ENCODE measurements at places on chromosomes 13 and 19.
A peak's percentile ranks its signal among the peaks of the same experiment; 100 is the strongest.

DNA sequence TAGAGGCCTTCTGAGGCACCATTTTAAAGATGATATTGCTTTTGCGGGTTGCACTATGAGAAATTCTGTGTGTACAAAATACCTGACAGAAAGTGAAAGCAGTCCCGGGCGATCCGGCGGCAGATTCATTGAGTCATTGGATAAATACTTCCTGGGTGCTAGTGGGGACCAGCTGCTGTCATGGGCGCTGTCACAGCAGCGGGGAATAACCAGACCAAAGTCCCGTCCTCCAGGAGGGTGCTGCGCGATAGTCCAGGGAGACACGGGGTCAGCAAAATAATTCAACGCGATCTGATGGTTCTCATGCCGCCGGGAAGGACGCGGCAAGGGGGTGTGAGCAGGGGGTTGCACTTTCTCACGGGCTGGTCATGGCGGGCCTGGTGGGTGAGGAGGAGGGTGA lies 13.5 kb downstream of the ZFR2 start:
- DNase-seq = no peak

- no peak for DNase-seq
Observed at GRCh38 chr19:6731822-6732221, 5.6 kb downstream of the GPR108 start.

- DNase-seq = peak; percentile 81
Observed at GRCh38 chr13:30346153-30346788, 38.9 kb upstream of the KATNAL1 start.

- no peak for DNase-seq
Observed at GRCh38 chr19:28701491-28701890, 511.5 kb downstream of the UQCRFS1 start.

- no peak for DNase-seq
Observed at GRCh38 chr19:42196011-42197001, 21.2 kb downstream of the DEDD2 start.

GRCh38 chr19:8481201-8481600 lies 21.2 kb downstream of the PRAM1 start:
- no peak for DNase-seq

DNA sequence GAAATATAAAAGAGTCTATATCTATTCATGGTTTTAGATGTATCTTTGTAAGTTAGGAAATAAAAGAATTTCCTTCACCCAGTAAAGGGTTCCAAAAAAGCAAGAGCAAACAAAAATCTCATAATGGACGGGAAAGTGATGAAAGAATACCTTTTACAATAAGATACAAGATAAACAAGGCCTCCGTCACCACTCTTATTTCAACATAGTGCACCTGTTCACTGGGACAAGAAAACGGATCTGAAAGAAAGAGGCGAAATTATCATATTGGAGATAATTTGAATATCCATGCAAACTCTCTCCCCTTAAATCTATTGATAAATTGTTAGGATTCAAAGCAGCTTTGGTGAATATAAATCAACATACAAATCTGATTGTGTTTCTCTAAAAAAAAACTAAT lies 877 bp upstream of the NLRP11 start:
- DNase-seq = no peak

- peak; percentile 34 for DNase-seq
Observed at GRCh38 chr13:99228737-99229691, 28.4 kb downstream of the UBAC2 start.

DNA sequence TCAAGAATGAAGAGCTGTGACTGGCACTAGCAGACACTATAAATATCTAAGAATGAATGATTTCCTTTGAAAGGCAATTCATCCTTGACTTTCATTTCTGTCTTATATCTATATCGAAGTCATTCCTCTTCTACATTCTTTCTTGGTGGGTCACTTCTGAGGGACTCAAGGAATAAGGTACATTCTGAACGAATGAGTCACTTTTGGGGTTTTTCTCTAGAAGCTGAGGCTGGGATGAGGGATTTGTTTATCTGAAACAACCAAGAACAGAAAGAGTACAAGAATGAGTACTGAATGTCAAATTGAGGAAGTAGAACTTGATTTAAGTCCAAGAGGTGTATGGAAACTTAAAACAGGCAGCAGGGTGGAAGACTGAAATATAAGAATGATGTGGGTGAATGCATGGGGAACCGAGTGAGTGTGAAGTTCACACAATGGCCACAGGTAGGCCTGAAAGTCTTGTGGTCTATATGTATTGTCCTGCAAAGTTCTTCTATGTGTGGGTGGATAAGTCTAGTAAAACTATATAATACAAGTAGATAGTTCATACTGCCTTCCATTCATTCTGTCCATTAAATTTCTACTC lies 343.9 kb downstream of the OXGR1 start:
- no peak for DNase-seq

- no peak for DNase-seq
Observed at GRCh38 chr13:37621811-37622361, 23.3 kb upstream of the POSTN start.

GRCh38 chr19:6086068-6086788 lies 24.1 kb downstream of the RFX2 start:
- DNase-seq = no peak

DNA sequence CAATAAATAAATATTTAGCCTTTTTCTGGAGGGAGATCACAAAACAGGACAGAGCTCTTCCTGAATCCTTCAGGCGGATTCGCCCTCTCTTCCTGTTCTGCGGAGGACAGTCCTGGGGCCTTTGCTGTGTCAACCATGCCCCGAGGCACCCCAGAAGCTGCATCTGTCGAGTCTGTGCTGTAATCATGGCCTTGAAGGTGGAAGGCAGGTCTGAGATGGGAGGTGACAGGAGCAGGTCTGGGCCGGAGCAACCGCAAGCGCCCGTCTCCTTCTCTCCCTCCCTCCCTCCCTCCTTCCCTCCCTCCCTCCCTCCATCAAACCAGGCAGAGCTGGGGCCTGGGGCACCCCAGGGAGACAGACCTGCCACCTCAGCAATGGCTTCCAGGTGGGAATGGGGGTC lies 4.6 kb upstream of the FXYD3 start:
- no peak for DNase-seq

DNA sequence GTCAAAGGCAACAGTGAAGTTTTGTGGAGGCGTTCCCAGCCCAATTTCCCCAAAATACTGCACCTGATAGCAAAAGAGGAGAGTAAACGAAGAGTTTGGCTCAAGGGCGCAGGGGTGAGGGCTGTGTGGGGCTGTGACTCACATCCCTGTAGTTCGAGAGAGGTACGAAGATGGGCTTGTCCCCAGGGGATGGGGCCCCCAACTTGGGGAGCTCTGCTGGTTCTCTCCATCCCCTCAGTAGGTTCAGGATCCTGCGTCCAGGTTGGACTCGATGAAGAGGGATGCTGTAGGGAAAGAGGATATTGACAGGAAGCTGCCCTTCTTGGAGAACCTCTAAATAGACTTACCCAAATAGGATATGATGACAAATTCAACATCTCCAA lies 3.4 kb downstream of the NAPSA start:
- no peak for DNase-seq

- DNase-seq = no peak
Observed at GRCh38 chr13:75558145-75558840, 8.7 kb downstream of the UCHL3 start.

GRCh38 chr13:27607125-27607524 lies 13.2 kb downstream of the LNX2 start:
- no peak for DNase-seq

- peak; percentile 67 for DNase-seq
Observed at GRCh38 chr19:42092350-42092749, 16.4 kb downstream of the ZNF574 start.

DNA sequence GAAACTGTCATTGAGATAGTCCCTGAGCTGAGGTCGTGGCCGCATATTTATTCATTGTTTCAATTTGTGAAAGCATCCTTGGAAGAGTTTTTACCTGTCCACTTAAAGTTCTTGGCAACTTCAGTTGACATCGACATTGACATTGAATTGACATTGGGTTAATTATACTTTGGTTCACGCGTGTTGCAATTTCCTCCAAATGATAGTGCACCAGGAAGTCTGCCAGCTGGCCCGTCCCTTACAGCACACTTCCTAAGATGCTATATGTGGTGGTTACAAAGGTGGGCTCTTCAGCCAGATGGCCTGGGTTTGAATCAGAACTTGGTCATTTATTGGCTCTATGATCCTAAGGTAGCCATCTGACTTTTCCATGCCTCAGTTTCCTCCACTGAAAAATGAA lies 176.0 kb downstream of the FGF14 start:
- no peak for DNase-seq

DNA sequence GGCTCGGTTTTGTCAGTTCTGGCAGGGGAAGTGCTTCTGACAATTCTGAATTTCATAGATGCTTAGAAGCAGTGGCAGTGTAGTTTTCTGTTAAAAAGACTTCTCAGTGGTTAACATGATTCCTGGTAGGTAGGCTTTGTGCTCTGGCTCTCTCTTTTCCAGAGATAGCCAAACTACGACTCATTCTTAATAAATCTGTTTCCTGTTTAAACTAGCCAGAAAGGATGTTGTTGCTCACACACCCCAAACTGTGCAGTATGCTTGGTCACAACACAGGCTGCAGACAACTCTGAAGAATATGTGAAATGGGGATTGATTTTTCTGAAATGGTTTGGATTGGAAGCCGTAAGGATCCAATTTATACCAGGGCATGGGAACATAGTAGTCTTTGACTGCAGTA lies 711.5 kb downstream of the PCDH17 start:
- no peak for DNase-seq

DNA sequence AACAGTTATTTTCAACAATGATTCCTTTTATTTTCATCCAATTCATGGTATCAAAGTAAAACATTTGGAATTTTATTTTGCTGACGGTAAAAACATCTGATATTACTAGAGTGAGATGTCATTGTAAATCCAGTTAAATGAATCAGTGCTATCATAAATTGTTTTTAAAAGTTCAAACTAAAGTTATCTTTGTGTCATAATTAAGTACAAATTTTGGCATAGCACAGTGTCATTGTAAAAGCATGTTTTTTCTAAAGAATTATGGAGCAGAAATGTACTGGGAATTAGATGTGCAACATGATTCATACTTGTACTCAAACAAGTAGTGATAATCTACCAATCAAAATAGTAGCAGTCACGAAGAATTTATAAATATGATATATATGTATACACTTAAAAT lies 92.8 kb downstream of the FAM216B start:
- no peak for DNase-seq

DNA sequence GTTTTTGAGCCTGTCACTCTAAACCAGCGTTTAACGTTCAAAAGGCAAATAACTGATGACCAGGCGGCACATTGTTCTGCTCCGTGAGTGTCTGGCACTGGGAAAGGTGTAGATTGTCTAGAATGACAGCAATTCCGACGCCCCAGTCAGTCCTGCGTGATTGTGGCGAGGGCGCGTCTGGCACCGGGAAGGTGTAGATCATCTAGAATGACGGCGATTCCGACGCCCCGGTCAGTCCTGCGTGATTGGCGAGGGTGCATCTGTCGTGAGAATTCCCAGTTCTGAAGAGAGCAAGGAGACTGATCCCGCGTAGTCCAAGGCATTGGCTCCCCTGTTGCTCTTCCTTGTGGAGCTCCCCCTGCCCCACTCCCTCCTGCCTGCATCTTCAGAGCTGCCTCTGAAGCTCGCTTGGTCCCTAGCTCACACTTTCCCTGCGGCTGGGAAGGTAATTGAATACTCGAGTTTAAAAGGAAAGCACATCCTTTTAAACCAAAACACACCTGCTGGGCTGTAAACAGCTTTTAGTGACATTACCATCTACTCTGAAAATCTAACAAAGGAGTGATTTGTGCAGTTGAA lies 26.1 kb upstream of the NDUFS7 start:
- DNase-seq = no peak

GRCh38 chr13:41827507-41828213 lies 133.2 kb downstream of the VWA8 start:
- no peak for DNase-seq

DNA sequence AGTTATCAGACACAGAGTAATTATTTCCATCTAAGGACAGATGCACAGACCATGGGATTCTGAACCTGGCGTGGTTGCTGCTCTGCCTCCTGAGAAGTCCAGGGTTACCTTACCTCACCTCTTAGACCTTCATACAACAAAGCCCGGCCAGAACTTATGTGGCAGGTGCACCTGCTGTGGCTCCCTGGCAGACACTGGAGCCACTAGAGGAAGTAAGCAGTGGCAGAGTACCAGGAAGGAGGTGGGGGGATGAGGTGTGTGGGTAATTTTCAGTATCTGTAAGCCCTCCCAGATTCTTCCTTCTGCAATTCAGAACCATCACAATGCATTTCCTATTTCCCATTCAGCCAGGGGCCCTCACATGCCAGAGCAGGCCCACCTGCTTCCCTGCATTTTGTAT lies 106.1 kb upstream of the DOCK9 start:
- DNase-seq = no peak

- DNase-seq = no peak
Observed at GRCh38 chr19:47514151-47514868, 553 bp downstream of the NAPA start.

- no peak for DNase-seq
Observed at GRCh38 chr19:41403181-41403970, 5.8 kb downstream of the BCKDHA start.

DNA sequence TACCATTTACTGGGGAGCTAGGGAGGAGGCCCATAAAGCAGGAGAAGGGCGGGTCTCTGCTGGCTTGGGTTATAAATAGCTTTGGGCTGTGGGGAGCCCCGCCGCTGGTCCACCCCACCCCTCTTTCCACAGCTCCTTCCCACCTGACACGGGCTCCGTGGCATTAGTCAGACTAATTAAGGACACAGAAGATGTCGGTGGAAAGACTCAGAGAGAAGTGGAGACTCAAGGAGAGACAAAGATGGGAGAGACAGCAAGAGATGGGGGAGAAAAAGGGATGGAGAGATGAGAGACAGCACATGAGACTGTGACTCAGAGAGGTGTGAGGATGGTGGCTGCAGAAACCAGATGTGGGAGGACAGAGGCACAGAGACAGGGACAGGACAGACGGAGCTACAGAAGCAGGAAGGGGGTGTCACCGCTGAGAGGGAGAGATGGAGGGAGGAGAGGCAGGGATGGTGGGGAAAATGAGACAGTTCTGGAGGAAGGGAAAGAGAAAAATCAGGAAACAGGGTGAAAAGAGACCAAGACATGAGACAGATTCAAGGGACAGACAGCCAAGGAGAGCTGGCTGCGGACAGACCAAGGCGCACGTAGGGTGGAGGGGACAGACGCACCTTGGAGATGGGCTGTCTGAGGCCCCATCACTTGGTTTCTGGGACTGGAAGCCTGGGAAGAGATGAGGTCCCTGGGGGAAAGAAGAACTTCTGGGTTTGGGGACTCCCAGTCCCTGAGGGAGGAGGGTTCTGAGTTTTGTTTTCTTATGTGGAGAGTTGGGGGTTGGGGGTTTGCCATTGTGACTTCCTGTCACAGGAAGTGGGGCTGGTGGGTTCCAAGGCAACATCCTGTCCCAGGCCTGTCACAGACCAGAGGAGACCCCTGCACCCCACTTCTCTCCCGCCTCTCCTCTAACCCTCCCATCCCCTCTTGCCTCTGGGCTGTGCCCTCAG lies 4.1 kb downstream of the ARHGEF1 start:
- DNase-seq = no peak

GRCh38 chr13:69319656-69320055 lies 788.0 kb upstream of the ATXN8OS start:
- DNase-seq = no peak

DNA sequence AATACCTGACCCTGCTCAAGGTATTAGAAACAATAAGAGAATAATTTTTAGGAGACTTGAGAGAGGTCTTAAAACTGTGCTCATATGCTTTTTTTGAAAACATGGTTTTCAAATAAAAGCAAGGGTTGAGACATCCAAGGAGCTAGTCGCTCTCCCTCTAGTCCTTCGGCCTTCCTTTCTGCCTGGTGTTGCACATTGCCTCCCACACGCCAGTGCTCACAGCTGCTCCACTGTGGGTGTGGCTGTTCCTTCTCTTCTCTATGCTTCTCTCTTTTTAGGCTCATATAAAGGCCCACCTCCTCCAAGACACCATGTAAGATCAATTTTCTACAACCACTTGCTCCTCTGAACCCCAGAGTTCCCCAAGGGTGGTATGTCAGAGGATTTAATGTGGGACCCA lies 352.6 kb downstream of the ENOX1 start:
- DNase-seq = no peak

Measured in KBM-7 (cell line).